Adipose tissue (tissue), 3 donors: ENCODE measurements at places on chromosomes 3 and 15. TPM values are rescaled to one million over a fixed set of nuclear protein-coding genes. Genes with fewer than 3 reads are reported as not detected.

Gene RETNLB
- not detected for polyA plus RNA-seq

Gene THPO
- polyA plus RNA-seq = 1.3 TPM

Gene LRRC3B
- polyA plus RNA-seq = 0.79 TPM

Gene PROS1
- 4.3 TPM for polyA plus RNA-seq

Gene GABRG3
- polyA plus RNA-seq = not detected

Gene NR2E3
- polyA plus RNA-seq = 0.04 TPM

Gene TMC3
- 0.01 TPM for polyA plus RNA-seq

Gene TRPM1
- polyA plus RNA-seq = 0.24 TPM

Gene PLSCR1
- polyA plus RNA-seq = 91.5 TPM

Gene APOD
- polyA plus RNA-seq = 602 TPM

Gene PRTG
- polyA plus RNA-seq = 0.13 TPM

Gene EPHA6
- 1.1 TPM for polyA plus RNA-seq

Gene CFAP100
- polyA plus RNA-seq = not detected

Gene TTLL13
- polyA plus RNA-seq = not detected

Gene MAGEL2
- polyA plus RNA-seq = 0.26 TPM

Gene PDZRN3
- 45.8 TPM for polyA plus RNA-seq

Gene IL20RB
- polyA plus RNA-seq = 0.30 TPM

Gene DAPK2
- 3.8 TPM for polyA plus RNA-seq

Gene UBAP1L
- polyA plus RNA-seq = 2.2 TPM

Gene SEMA3B
- polyA plus RNA-seq = 17.9 TPM

Gene NXPE3
- polyA plus RNA-seq = 6.0 TPM

Gene ZNF502
- polyA plus RNA-seq = 1.7 TPM

Gene RARRES1
- 78.2 TPM for polyA plus RNA-seq

Gene SUCNR1
- 0.08 TPM for polyA plus RNA-seq

Gene NEK10
- 0.07 TPM for polyA plus RNA-seq

Gene SEMA6D
- polyA plus RNA-seq = 2.8 TPM

Gene SH2D7
- not detected for polyA plus RNA-seq

Gene UTS2B
- polyA plus RNA-seq = not detected

Gene MCTP2
- 3.8 TPM for polyA plus RNA-seq

Gene ALG1L2
- not detected for polyA plus RNA-seq

Gene ANKUB1
- 0.03 TPM for polyA plus RNA-seq

Gene NOX5
- 0.13 TPM for polyA plus RNA-seq

Gene DNASE1L3
- polyA plus RNA-seq = 4.9 TPM

Gene COLQ
- polyA plus RNA-seq = 0.61 TPM

Gene PEX5L
- polyA plus RNA-seq = 0.19 TPM

Gene LTK
- polyA plus RNA-seq = 1.0 TPM
